ENCODE measurements at places on chromosomes 16 and 17. TPM values are rescaled to one million over a fixed set of nuclear protein-coding genes. Genes with fewer than 3 reads are reported as not detected.
A peak's percentile ranks its signal among the peaks of the same experiment; 100 is the strongest.

The RAPGEFL1 gene
- total RNA-seq, result 194 TPM

DNA sequence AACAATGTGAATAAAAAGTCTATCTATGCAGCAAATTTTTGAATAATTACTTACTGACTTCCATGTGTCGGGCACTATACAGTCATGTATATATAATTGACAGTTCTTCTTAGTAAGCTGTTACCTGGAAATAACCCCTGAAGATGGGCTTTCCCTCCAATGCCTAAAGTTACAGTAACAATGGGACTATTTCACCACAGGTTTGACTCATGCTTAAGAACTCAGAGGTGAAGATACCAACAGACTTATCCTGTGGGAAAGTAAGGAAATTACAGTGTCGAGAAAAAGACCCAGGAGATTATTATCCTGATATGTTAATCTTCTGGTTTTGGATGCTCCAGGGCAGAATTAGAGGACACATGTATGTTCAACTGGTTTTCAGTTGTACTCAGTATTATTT, 601.5 kb upstream of the SOX9 start:
- DNase-seq, result no peak

The ABCA5 gene
- total RNA-seq, result 64.7 TPM

GRCh38 chr16:22677024-22677830, 136.7 kb upstream of the HS3ST2 start:
- no peak for DNase-seq

DNA sequence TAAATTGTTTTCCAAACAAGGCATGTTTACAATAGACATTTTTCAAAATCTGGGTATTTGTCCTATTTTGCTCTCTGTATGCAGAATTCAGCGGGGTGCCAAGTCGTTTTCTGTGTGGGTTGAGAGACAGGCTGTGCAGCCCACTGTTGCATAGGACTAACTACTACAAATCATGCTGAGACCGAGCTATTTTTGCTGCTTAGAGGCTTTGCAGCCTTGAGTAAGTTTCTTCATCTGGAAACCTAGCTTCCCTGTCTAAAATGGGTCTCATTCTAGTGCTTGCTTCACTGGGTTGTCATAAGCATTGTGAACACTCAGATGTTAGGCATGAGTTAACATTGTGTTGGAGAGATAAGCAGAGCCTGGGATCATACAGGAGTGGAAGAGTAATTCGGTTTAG, 1.3 kb downstream of the PRPSAP2 start:
- peak; percentile 18 for DNase-seq

DNA sequence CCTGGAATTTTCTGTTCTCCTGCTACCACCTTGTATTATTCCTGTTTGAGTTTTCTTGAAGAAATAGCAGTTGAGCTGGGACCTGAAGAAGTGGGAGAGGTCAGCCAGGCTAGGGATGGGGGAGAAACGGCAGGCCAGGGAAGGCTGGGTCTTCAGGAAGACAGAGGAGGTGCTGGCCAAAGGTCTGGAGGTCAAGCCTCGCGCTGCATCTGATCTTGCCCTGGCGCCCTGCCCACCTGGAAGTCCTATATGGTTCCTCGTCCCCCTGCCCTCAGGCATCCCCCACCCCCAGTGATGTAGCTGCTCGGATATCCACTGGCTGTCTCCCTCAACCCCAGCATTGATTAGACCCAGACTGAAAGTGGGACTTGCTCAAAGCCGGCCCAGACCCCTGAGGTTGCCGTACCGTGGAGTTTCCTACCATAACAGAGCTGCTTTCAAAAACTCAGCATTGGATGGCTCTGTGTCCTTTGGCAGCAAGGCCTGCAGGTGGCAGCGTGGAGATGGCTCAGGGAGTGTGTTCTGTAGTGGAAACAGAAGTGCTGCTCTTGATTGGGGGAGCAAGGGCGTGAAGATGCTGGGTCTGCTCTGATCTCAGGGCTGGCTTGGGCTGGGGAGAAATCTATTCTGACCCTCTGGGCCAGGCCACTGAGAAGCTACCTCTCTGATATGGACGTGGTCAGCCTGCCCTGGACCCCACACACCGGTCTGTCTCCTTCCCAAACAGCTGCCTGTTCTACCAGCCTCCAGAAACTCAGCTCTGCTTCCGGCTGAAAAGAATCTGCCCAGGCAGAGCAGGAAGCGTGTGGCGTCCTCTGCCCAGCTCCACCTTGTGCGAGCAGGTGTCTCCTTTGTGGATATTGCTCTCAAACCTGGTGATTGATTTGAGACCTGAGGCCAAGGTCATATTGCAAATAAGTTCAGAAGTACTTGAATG, 107.0 kb upstream of the CACNG5 start:
- DNase-seq, result peak; percentile 75

DNA sequence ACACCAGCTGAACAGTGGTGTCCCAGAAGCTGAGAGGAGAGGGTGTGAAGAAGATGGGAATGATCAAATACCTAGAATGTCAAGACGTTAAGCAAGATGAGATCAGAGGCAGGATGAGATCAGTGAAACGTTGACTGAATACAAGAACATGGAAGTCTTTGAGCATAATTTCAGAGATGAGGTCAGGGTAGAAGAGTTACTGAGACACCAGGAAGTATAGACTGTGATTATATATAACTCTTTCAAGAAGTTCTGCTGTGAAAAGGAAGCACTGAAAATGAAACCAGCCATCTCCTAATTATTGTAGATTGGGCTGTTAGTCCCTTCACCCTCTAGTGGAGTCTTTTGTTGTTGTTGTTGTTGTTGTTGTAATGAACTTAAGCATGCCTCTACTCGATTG, 9.1 kb downstream of the SHCBP1 start:
- no peak for DNase-seq

DNA sequence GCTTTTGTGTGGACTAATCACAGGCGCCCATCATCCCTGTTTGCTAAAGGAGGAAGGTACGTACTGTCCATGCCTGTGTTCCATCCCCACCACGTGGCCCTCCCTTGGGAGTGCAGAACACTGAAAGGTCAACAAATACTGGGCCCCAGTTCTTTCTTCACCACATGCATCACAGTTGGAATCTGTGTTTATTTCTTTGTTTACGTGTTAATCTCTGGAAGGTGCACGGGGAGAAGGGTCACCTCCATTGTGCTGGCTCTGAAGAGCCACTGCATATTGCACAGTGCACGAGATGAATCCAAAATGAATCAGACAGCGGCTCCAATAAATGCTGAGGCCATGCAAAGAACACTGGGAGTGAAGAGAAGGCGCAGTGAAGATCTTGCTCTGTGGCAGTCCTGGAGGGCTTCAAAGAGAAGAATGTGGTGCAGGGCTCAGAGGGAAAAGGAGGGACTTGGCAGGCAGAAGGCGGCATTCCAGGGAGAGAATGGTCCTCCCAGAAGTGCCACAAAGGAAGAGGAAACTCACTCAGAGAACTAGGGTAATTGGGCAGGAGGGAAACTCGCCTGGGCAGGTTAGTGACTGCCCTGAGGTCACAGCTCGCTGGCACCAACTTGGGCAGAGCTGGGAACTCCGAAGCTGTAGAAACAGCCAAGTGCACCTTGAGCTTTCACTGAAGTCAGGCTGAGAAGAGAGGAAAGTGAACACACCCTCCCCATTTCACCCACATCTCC, 3.7 kb downstream of the RPH3AL start:
- peak; percentile 64 for DNase-seq

DNA sequence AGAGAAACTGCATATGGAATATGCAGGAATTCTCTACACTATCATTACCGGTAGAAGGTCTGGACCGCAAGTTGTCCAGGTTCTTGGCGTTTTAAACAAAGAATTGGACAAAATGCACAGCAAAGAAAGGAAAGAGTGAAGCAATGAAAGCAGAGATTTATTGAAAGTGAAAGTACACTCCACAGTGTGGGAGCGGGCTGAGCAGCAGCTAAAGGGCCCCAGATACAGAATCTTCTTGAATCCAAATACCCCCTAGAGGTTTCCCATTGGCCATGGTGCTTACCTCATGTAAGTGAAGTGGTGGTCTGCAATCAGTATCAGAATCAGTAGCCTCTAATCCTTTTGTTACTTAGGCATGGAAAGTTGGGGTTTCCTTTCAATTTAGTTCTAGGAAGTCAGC, 178.5 kb upstream of the IRX3 start:
- no peak for DNase-seq

The SNX20 gene
- total RNA-seq, result 2.6 TPM

- DNase-seq, result no peak
These were observed 141.1 kb downstream of the NTN1 start for GRCh38 chr17:9162275-9162985.

GRCh38 chr17:82909322-82909904, 69.6 kb upstream of the ZNF750 start:
- DNase-seq, result peak; percentile 55

DNA sequence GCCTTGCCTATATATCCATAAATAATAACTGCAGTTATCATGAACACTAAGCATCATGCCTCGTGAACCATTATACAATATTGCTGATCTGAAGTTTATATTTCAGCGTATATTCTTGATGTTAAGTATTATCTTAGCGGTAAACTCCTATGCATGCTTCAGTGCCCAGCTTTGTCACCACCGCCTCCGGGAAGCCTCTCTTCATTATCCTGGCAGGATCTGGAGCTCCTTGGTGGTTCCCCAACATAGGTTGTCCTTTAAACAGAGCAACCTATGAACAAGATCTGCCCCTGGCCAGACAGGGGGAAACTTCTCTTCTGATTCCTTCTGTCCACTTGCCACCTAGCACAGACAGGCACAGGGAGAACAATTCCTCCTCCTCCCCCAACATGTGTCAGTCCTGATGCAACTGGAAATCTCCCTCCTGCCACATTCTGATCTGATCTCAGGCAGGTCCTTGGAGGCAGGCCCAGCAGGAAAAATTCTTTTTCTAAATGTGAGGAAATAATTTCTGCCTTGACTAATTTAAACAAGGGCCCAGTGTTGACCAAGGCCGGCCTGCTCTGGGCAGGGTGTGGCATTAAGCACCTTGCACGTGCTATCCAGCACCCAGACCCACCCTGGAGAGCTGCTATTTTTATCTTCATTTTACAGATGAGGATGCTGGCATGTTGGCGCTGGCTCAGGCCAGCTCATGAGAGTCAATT, 22.4 kb downstream of the SPNS2 start:
- no peak for DNase-seq

GRCh38 chr16:74611721-74612120, 4.8 kb upstream of the GLG1 start:
- DNase-seq, result no peak

The CA4 gene
- 509 TPM for total RNA-seq

The OR2C1 gene
- not detected for total RNA-seq

DNA sequence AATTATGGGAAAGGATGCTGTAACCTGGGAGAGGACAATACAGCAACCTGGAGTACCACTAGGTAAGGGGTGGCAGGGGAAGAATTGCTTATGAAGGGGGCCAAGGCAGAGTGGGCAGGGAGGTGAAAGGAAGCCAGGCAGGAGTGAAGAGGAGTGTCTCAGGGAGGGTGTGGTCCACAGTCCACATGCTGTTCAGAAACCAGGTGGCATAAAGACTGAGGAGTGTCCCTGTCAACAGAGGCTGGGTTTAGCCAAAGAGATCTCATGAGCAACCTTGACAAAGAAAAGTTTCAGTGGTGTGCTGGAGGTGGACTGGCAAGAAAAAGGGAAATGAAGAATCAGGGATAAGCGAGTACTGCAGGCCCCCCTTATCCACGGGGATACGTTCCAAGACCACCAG, 88.4 kb downstream of the SPACA3 start:
- peak; percentile 23 for DNase-seq

DNA sequence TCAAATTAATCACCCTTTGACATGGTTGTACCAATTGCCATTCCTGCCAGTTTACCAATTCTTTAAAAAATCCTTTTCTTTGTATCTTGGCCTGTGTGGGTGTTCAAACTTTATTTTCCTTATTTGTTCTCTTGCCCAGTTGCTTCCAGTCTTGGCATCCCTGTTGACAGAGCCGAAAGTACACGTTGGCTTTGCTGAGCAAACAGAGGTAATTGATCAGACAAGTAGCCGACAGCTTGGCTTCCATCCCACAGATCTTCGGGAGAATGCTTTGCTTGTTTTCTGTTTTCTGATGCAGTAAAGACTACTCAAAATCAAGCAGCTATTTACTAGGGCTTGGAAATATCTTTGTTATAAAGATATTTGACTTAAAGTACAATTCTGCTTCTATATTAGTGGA, 506.8 kb upstream of the SALL1 start:
- no peak for DNase-seq

The NUDT7 gene
- total RNA-seq, result 15.1 TPM

DNA sequence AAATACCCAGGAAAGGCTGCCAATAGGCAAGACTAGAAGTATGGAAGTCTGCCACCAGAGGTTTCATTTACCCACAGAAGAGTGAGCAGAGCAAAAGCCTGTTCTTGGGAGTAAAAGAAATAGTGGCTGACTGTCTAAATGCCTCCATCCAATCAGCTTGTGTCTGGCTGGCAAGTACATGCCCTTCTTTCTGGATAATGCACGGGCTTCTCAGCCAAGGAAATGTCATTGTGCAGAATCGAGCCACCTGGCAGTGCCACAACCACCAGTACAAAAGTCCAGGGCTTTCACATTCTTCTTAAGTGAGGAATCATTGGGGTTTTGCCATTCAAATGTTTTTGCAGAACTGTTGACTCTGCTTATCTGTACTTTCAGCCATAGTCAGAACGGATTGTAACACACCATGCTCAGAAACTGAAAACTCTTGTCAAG, 10.1 kb upstream of the ERCC4 start:
- DNase-seq, result no peak

The CAVIN1 gene
- total RNA-seq, result 21.9 TPM

- DNase-seq, result no peak
These were observed 164.3 kb downstream of the RBFOX3 start for GRCh38 chr17:79446399-79447009.

The TPPP3 gene
- 4.1 TPM for total RNA-seq

The ZNF629 gene
- total RNA-seq, result 15.2 TPM

- DNase-seq, result peak; percentile 48
These were observed 10.7 kb upstream of the MEAK7 start for GRCh38 chr16:84514874-84515835.

The PNMT gene
- total RNA-seq, result 1.0 TPM

The HNF1B gene
- 42.8 TPM for total RNA-seq

- DNase-seq, result no peak
These were observed 6.0 kb downstream of the NARF start for GRCh38 chr17:82464567-82464929.

- DNase-seq, result no peak
These were observed 2.0 kb downstream of the DLX3 start for GRCh38 chr17:49992933-49993422.

The DOC2B gene
- 2.2 TPM for total RNA-seq

The SCIMP gene
- 2.3 TPM for total RNA-seq

The ZNF287 gene
- total RNA-seq, result 3.1 TPM

GRCh38 chr16:907842-908241, 62.9 kb downstream of the LMF1 start:
- no peak for DNase-seq

The EPOP gene
- total RNA-seq, result 0.22 TPM

All from left colon (tissue), 2 donors.